ENCODE measurements at places on chromosomes 2 and 18.
A peak's percentile ranks its signal among the peaks of the same experiment; 100 is the strongest.

DNA sequence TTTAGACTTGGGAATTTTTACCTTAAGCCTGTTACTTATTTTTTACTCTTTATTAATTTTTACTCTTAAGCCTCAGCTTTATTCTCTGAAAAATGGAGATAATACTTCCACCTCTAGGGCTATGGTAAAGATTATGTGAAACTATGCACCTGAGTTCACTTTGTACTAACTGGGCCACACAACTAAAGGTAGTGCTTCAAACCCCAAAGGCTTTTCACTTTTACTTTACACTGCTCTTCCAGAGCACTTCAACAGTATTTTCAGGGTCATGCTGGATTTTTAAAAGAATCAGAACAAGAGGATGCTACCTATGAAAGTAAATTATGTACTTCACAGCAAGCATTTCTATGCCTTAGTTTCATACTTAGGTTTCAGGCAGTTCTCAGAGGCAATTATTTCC lies 27.8 kb downstream of the MEX3C start:
- DNase-seq = no peak

- DNase-seq = no peak
Observed at GRCh38 chr2:95278051-95278471, 3.8 kb downstream of the PROM2 start.

- no peak for DNase-seq
Observed at GRCh38 chr2:240363746-240364581, 71.5 kb upstream of the GPC1 start.

DNA sequence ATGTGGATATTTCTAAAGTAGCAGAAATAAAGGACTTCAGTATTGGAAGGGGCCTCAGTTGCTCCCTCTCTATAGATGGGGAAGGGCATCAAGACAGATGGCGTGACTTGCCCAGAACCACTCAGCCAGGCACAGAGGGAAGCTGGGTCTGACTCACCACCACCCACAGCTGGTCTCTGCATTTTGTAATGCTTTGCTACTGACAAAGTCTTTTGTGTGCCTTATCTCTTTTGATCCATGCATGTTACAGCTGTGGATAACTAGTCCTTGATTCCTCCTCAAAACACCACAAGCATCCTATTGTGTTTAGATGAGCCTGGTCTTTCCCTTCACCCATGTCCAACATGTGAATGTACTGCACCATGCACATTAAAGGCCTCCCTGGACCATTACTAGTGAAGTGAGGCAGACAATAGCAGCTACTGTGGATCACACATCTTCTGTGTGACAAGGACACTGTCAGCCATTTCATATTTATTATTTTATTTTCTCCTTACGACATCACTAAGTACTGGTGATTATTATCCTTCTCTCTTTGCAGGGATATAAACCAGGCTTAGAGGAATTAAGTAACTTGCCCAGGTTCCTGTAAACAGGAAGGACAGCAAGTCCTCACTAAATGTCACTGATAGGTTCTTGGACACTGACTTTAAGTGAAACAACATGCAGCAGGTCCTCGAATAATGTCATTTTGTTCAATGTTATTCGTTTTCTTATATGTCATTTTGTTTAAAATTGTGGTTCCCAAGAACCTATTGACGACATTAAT lies 29.6 kb upstream of the IL37 start:
- peak; percentile 17 for DNase-seq

DNA sequence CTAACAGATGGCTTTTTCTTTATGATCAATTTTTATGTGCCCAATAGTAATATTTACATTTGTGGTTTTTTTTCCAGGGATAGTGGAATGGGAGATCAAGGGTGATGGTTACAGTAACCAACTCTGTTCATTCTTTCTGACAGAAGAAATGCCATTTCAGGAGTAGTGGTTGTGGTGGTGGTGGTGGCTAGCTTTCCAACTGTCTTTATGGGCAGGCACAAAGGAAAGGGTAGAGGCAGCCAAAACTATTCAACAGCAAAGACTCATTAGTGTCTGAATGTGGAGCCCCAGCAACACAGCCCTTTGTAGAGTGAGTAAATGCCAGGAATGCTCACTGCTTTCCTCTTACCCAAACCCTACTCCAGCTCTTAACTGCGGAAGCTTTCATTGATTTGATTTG lies 227.7 kb downstream of the RND3 start:
- no peak for DNase-seq

DNA sequence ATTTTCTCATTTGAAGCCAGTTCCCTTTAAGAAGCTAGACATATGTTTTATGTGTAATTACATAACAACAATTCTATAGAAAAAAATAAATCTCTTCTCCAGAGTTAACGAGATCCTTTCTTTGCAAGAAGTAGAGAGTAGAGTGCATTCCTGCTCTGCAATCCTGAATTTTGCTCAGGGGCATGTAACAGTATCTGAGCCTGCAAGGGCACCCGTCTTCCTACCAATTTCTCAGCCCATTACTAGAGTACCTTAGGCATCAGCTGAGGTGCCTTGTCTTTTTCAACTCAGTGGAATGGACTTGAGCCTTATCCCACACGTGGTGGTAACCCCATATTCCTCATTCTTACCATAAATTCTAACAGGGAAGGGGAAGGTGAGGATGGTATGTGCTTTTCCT lies 205.9 kb downstream of the IKZF2 start:
- no peak for DNase-seq

DNA sequence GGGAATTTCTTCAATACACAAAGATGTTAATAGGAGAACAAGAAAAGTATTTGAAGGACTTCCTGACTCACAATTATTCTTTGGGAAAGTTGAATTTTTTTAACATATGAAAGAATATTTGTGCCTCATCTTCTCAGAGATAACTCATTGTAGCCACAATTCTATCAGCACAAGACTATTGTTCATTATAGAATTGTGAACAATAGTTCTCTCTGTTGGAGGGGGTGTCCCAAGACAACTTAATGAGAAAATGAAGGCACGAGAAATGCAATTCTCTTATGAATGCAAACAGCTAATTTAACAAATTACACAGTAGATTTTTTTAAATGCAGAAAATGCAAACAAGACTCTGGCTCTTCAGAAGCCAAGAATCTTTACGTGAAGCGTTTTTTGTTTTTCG lies 157.0 kb downstream of the BARD1 start:
- DNase-seq = no peak

DNA sequence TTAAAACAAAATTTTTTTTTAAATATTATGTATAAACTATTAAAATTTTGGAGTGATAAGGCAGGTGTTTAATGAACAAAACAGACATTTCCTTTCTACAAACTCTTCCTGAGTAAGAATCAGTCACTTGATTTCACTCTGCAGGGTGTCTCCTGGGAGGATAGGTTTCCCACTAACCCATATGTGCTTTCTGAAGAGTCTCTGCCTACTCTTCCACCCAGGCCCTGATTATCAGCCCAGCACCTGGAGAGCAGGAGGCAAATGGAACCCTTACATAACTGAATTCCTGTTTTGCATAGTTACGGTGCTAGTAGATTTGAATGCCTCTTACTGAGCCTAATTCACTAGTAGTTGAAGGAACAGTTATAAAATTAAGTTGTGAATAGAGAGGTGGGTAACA lies 1718.6 kb downstream of the SUCLG1 start:
- no peak for DNase-seq

- DNase-seq = no peak
Observed at GRCh38 chr18:34809451-34810072, 99.5 kb downstream of the DTNA start.

DNA sequence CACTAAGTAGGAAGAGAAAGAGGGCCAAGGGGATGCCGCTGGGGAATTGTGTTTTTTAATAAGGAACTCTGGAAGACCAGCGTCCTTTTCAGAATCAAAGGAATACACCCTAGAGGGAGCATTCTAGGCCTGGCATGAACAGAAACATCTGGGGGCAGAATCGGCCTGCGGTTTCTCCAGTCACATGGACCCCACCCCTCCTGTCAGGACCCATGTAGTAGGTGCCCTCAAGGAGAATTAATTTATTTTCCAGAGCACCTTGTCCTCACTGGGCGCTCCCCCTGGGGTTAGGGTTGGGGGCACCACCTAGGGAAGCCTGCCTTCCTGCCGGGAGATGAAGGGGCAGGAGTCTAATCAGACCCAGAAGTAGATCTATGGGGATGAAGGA lies 44.2 kb downstream of the TMEM37 start:
- DNase-seq = no peak

DNA sequence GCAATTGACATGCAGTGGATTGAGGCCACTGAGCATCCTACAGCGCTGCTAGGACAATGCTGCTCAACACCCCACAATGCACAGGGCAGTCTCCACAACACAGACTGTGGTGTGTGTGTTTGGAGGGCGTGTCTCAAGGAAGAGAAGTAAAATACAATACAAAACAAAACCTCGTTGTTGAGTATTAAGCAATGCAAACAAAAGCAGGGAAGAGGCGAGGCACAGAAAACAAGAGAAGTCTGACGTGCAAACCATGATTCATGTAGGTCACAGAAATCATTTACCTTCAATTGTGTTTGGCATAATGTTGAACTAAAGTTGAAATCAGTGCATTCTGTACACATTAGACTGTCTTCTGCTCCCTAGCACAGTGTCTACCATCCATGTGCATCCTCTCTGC lies 260.9 kb downstream of the PHLPP1 start:
- no peak for DNase-seq

DNA sequence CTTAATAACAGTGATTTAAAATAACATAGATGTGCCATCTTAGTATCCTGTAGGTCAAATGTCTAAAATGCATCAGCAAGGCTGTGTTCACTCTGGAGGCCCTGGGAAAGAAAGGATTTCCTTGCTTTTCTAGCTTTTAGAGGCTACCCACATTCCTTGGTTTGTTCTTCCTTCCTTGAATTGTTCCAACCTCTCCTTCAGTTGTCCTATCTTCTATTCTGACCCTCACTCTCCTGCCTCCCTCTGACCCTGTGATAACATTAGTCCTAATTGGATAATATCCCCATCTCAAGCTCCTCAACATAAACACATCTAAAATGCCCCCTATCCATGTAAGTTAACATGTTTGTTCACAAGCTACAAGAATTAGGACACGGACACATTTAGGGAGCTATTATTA lies 733.5 kb downstream of the SOCS6 start:
- DNase-seq = no peak

DNA sequence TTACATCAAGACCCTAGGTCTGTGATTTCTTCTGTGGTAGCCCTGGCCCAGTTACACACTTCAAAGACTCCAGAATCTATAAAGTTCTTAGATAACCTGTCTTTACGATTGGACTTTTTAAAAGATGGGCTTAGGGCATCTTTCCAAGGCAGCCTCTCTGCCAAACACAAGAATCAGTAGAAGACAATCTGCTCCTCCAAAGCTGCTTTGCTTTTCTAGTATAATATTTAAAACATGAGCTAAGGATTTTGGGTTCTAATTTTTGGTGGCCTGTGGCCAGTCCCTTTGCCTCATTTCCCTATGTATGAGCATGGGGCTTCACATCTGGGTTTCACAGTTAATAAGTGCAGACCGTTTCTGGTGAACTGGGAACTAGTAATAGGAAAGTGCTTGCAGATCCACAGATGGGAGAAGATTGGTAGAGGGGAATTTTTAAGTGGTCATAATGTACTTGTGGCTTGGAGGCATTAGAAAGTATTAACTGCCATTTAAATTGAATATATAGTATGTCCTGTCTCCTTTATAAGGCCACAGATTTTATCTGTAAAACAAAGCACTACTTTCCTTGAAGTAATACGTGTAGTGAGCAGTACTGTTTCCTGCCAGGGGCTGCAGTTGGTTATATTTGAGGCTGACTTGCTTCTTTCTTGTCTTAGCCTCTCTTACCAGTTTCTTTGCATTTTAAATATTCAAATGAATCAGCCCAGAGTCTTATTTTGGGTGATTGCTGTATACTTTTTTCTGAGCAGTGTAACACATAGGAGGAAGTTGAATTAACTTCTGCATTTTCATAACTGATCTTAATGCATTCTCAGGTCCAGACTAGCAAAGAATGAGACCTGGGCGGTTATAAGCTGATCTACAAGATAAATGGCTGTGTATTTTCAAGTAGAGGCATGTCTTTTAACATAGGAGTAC lies 1.5 kb downstream of the ARPC2 start:
- DNase-seq = no peak

DNA sequence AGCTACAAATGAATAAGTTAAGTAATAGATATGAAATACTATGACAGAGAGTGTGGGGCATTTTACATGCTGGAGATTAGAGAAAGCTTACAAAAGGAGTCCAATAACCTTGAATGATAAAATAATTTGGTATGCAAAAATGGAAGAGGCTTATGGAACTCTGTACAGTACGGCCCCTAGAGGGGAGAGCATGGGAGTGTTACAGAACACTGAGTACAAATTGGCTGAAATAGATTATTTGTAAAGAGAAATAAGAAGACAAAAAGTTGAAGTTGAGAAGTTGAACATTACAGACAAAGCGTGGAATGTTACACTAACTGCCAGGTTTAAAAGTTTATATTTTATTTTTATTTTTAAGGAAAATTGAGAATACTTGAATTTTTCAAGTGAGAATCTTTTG lies 192.1 kb upstream of the DOK6 start:
- DNase-seq = no peak

- no peak for DNase-seq
Observed at GRCh38 chr2:238489431-238489830, 62.7 kb downstream of the ASB1 start.

- DNase-seq = no peak
Observed at GRCh38 chr2:146853741-146854444, 990.9 kb upstream of the ACVR2A start.

DNA sequence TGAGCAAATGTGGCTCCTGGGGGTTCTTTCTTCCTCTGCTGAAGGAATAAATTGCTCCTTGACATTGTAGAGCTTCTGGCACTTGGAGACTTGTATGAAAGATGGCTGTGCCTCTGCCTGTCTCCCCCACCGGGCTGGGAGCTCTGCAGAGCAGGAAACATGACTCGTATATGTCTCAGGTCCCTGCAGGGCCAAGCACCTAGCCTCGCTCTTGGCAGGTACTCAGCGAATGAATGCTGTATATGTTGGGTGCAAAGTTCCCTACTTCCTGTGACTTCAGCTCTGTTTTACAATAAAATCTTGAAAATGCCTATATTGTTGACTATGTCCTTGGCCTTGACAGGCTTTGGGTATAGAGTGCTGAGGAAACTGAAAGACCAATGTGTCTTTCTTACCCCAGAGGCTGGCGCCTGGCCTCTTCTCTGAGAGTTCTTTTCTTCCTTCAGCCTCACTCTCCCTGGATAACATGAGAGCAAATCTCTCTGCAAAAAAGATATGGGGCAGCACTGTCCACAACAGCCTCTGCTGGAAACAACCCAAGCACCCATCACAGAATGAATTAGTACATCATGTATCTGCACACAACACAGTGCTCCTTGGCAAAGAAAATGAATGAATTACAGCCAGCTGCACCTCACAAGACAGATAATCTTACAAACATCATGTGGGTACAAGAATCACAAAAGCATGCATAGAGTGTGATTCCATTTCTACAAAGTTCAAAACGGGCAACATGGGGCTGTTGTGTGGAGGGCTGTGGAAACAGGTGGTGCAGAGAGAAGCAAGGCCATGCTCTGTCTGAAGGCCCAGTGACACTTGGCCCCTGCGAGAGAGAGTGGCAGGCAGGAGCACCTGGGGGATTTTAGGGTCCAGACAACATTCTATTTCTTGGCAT lies 6.6 kb downstream of the IL1RN start:
- DNase-seq = no peak

- no peak for DNase-seq
Observed at GRCh38 chr2:16104949-16105668, 164.8 kb downstream of the MYCN start.

- no peak for DNase-seq
Observed at GRCh38 chr2:139773720-139774277, 993.6 kb upstream of the NXPH2 start.
